ENCODE measurements at places on chromosomes 2 and 18. TPM values are rescaled to one million over a fixed set of nuclear protein-coding genes. Genes with fewer than 3 reads are reported as not detected.
A peak's percentile ranks its signal among the peaks of the same experiment; 100 is the strongest.

The ACKR3 gene
- 12.6 TPM for total RNA-seq

The PSMD1 gene
- 55.3 TPM for total RNA-seq

The TMEM198 gene
- total RNA-seq, result 1.4 TPM

- H3K4me1 ChIP-seq, result peaks cover 21% of the 10 kb centered on the region
- no peaks in the 10 kb centered on the region for H3K27me3 ChIP-seq
- H3K36me3 ChIP-seq, result no peaks in the 10 kb centered on the region
- DNase-seq, result no peak
- no peak overlapping the region for H3K4me3 ChIP-seq
These were observed 67.7 kb upstream of the CTLA4 start for GRCh38 chr2:203799908-203800307.

The SCRN3 gene
- 27.4 TPM for total RNA-seq

DNA sequence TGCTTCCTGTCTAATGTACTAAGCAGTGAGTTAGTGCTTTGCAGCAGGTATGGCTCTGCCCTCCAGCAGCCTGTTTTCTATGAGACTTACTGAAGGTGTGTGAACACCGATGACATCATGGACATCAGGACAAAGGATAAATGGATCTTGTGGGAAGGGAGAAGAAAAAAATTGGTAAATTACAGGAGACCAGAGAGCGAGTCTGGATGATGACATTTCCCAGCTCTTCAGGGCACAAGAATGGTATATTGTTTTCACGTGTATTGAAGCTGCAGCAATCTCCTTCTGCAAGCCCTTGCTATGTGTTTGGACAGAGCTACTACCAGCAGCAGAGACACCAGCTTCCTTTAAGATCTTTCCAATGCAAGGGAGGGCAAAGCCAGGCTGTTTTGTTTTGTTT, 47.2 kb downstream of the DCC start:
- H3K36me3 ChIP-seq, result no peaks in the 10 kb centered on the region
- DNase-seq, result no peak

- peaks cover 68% of the 10 kb centered on the region for H3K4me1 ChIP-seq
- H3K27ac ChIP-seq, result no peak overlapping the region
- H3K36me3 ChIP-seq, result no peaks in the 10 kb centered on the region
- H3K4me3 ChIP-seq, result no peak overlapping the region
- peaks cover 99% of the 10 kb centered on the region for H3K27me3 ChIP-seq
- DNase-seq, result no peak
These were observed 5.0 kb downstream of the SP9 start for GRCh38 chr2:174339561-174340399.

GRCh38 chr18:74856434-74856833, 258.8 kb downstream of the ZNF407 start:
- H3K27ac ChIP-seq, result no peak overlapping the region
- no peak overlapping the region for H3K4me3 ChIP-seq
- H3K27me3 ChIP-seq, result no peaks in the 10 kb centered on the region
- H3K36me3 ChIP-seq, result no peaks in the 10 kb centered on the region
- DNase-seq, result no peak

- no peak within 1 kb of the TSS for H3K27ac ChIP-seq
- peak; percentile 73 for DNase-seq
- H3K27me3 ChIP-seq, result peaks cover 45% of the 10 kb centered on the region
- H3K4me1 ChIP-seq, result peaks cover 21% of the 10 kb centered on the region
- H3K4me3 ChIP-seq, result peak within 1 kb of the TSS; percentile 60
These were observed at the start of gene GALNT14 for GRCh38 chr2:31138037-31138962. GALNT14 (minus strand) TSS chr2:31138440; CDS start chr2:31138086, 354 bp downstream.

- H3K4me1 ChIP-seq, result no peaks in the 10 kb centered on the region
- H3K36me3 ChIP-seq, result no peaks in the 10 kb centered on the region
- H3K27ac ChIP-seq, result no peak overlapping the region
These were observed 48.9 kb upstream of the IL1R2 start for GRCh38 chr2:101942851-101943250.

DNA sequence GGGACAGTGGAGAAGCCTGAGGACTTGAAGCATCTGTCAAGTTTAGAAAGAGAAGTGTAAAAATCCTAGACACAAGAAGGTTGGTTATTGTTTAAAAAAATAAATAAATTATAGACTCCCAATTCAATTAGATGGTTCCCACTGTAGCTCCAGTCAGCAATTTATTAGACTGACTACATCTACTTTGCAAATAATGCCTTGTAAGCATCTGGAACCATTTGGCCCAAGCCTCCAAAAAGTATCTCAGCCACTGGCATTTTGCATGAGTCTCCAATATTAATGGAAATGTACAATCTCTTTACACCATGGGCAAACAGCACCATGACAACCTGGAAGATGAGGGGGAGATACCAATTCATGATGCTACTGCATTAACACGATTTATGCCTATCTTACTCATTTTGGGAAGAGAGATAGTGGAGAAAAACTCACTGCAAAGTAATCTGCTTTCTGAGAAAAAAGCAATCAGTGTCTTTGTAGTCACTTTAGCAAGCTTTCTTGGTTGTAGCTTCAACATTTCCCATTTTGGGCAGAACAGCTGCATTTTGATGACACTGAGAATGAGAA, 2.8 kb downstream of the NYAP2 start:
- no peaks in the 10 kb centered on the region for H3K4me1 ChIP-seq
- no peaks in the 10 kb centered on the region for H3K36me3 ChIP-seq
- no peak for DNase-seq
- no peak overlapping the region for H3K4me3 ChIP-seq

DNA sequence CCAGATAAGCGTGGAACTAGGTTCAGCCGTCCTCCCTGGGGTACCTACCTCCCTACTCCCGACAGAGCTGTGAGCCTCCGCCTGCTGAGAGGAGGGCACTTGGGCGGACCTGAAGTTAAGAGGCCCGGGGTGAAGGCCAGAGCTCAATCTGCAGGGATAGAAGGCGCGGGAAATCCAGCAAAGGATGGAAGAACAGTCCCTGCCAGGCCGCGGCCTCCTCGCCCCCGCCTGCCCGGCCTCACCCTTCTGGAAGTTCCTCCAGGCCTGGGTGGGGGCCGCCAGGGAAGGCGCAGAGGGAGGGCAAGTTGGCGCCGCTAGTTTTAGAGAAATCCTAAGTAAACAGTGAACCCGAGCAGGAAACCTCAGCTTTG, 13.0 kb downstream of the EN1 start:
- H3K36me3 ChIP-seq, result no peaks in the 10 kb centered on the region
- peaks cover 17% of the 10 kb centered on the region for H3K4me1 ChIP-seq
- DNase-seq, result no peak
- H3K27me3 ChIP-seq, result peaks cover 99% of the 10 kb centered on the region
- no peak overlapping the region for H3K4me3 ChIP-seq
- H3K27ac ChIP-seq, result no peak overlapping the region

DNA sequence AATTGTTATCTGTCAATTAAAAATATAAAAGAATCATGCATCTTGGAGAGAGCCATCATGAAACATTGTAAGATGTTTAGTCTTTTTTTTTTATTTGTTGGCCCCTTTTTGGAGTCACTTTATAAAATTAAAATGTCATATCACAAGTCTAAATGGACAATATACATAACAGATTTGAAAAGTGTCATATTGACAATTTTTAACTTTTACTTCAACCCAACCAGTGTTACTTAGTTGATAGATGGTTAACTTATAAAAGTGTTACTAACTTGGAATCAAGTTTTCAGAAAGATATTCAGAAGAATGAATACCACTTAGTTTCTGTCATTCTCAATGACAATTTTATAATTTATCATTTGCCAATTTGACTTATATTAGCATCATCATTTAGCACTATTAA, 218.3 kb downstream of the OTX1 start:
- H3K36me3 ChIP-seq, result no peaks in the 10 kb centered on the region
- H3K27ac ChIP-seq, result no peak overlapping the region
- no peak for DNase-seq

DNA sequence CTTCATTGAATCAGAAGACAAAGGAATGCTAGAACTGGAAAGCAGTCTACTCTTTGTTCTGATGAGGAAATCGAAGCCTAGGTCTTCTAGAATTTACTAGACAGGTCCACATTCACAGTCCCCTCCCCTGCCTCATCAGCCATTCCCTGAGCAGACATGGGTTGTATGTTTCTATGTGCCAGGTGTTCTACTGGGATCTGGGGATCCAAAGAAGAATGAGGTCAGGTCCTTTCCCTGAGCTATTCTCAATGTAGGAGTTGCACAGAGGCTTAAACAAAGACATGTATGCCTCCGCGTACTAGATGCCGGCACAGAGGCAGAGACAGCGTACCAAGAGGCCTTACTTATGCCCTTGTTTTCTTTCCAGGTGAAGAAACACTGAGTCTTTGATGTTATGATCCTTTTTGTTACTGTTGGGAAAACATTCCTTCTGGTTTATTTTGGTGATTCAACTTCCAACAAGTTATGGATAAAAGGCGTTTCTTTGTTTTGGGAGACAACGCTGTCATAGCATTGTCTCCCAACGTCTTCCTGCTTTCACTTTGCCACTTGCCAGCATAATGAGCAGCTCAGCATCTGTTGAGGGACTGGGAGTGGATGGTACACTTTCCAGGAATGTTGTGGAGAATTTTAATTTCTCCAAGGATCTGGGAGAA, 174.4 kb downstream of the ALPK2 start:
- no peak for DNase-seq
- no peak overlapping the region for H3K4me3 ChIP-seq
- H3K27ac ChIP-seq, result no peak overlapping the region

DNA sequence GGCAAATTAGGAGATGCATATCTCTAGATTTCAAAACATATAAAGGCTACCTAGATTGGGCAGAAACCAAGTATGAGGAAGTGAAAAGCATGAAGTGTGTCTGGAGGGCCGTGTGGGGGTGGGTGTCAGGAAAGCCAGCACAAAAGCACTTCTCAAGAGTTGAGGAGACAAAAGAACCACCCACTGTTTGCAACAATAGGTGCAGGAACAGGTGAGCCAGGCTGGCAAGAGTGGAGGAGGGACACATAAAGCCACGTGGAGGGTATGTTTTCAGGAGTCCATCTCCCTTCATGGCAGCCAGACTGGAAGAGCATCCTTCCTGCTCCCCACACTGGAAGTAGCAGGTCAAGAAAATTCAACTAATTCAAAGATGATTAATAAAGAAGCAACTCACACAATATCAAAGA, 96.4 kb downstream of the CERS6 start:
- no peak overlapping the region for H3K4me3 ChIP-seq
- H3K27ac ChIP-seq, result no peak overlapping the region
- peak; percentile 48 for DNase-seq
- no peaks in the 10 kb centered on the region for H3K4me1 ChIP-seq
- H3K27me3 ChIP-seq, result no peaks in the 10 kb centered on the region

DNA sequence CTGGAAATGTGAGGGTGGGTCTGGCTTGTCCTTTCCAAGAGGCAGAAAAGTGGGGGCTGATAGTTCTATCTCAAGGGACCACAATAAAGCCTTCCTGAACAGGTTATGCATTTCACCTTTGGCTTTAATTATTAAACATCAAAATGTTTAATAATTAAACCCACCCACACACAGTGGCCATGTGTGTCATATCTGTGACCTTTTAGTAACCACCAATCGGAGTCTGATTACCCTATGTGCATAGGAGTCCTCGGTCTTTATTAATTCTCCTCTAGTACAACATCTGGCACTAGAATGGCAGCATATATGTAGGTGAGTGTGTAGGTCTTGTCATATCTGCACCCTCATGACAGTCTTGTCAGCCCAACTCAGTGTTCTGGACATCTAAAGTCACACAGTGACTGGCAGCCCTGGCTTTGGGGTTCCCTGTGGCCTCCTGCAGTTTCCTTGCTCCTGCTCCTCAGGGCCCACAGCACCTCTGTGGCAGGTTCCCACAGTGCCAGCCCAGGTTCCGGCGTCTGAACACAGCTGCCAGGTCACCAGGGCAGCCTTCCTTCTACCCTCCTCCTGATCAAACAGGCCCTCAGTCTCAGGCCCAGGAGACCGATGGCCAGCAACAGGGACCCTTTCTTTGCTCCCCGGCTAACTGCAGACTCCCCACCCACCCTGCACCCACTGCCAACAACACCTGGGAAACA, 100.9 kb downstream of the MTCL1 start:
- H3K36me3 ChIP-seq, result no peaks in the 10 kb centered on the region
- H3K27ac ChIP-seq, result no peak overlapping the region
- H3K4me1 ChIP-seq, result no peaks in the 10 kb centered on the region
- no peaks in the 10 kb centered on the region for H3K27me3 ChIP-seq
- H3K4me3 ChIP-seq, result no peak overlapping the region

DNA sequence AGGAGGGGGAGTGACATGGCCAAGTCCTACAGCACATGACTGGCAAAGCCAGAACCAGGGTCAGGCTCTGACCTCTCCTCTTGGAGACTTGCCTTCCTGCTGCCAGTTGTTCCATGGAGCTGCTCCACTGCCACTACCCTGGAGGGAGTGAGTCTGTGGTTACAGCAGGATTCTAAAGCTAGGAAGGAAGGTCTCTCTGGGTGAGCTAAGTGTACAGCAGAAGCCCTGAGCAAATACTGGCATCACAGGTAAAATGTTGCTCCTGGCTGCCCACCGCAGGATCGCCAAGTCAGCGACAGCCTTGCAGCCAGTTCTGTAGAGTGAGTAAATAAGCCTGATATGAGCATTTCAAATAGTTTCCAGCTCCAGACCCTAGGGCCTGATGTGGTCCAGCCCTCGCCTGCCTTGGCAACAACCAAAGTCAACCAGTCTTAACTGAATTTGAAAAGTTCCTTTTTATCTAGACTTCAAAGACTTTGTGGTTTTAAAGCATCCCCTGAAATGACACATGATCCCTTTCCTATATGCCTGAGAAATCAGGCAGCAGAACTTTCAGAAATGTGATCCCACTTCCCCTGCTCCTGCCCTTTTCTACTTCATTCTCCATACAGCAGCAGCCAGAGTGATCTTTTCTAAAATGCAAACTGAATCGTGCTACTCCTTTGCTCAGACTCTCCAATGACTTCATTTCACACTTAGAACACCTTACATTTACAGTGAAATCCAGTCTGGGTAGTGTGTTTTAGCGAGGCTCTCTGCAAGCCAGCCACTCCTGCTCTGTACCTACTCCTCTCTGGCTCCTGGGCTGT, 114.3 kb downstream of the MGAT5 start:
- H3K4me1 ChIP-seq, result peaks cover 10% of the 10 kb centered on the region
- H3K4me3 ChIP-seq, result no peak overlapping the region
- H3K36me3 ChIP-seq, result peaks cover 6% of the 10 kb centered on the region
- no peak for DNase-seq
- H3K27me3 ChIP-seq, result no peaks in the 10 kb centered on the region

- H3K27ac ChIP-seq, result no peak overlapping the region
- no peaks in the 10 kb centered on the region for H3K4me1 ChIP-seq
- H3K27me3 ChIP-seq, result no peaks in the 10 kb centered on the region
- H3K36me3 ChIP-seq, result no peaks in the 10 kb centered on the region
- H3K4me3 ChIP-seq, result no peak overlapping the region
These were observed 162.4 kb downstream of the ZNF521 start for GRCh38 chr18:25189391-25190185.
